ENCODE measurements at places on chromosomes 4 and X. TPM values are rescaled to one million over a fixed set of nuclear protein-coding genes. Genes with fewer than 3 reads are reported as not detected.

CAMK2D gene
- 156 TPM for total RNA-seq

AR gene
- total RNA-seq: 4.7 TPM

COL4A6 gene
- 0.28 TPM for total RNA-seq

PCDH7 gene
- 44.1 TPM for total RNA-seq

MEPE gene
- not detected for total RNA-seq

CFAP47 gene
- total RNA-seq: not detected

AFP gene
- total RNA-seq: 1.3 TPM

LAGE3 gene
- total RNA-seq: 3.6 TPM

PGAM4 gene
- total RNA-seq: not detected

SLC4A4 gene
- total RNA-seq: 16.8 TPM

STK26 gene
- total RNA-seq: 0.28 TPM

NEIL3 gene
- 10.3 TPM for total RNA-seq

PNMA3 gene
- total RNA-seq: not detected

GAGE12J gene
- not detected for total RNA-seq

BRS3 gene
- not detected for total RNA-seq

SMIM31 gene
- total RNA-seq: not detected

SPANXC gene
- total RNA-seq: not detected

MGAT4D gene
- total RNA-seq: not detected

CT45A5 gene
- total RNA-seq: not detected

PABPC1L2A gene
- not detected for total RNA-seq

HSFX2 gene
- total RNA-seq: not detected

ZRSR2 gene
- 4.7 TPM for total RNA-seq

KIF4A gene
- total RNA-seq: 19.0 TPM

FAM236D gene
- total RNA-seq: not detected

FRMD7 gene
- not detected for total RNA-seq

Measured in IMR-90 (cell line).